Esophagus muscularis mucosa (tissue), 4 donors: ENCODE measurements at places on chromosomes 7 and 10. TPM values are rescaled to one million over a fixed set of nuclear protein-coding genes. Genes with fewer than 3 reads are reported as not detected.

DNA sequence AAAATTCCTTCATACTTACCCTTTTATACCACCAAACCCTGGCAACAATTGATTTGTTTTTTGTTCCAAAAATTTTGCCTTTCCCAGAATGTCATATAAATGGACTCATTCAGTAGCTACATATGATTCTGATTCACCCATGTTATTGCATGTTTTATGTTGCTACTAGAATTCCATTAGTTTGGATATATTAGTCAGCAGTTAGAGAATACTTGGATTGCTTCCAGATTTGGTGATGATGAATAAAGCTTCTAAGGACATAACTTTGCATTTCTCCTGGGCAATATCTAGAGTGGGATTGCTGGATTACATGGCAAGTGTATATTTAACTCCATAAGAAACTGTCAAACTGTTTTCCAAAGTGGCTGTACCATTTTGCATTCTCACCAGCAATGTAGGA, 806.9 kb downstream of the DNAJB9 start:
- H3K4me3 ChIP-seq, result no peak overlapping the region
- no peak overlapping the region for H3K27ac ChIP-seq
- no peaks in the 10 kb centered on the region for H3K36me3 ChIP-seq
- DNase-seq, result no peak

- no peak for DNase-seq
- H3K36me3 ChIP-seq, result no peaks in the 10 kb centered on the region
- H3K4me3 ChIP-seq, result no peak overlapping the region
- no peak overlapping the region for H3K27ac ChIP-seq
Observed at GRCh38 chr7:118531566-118531965, 307.1 kb downstream of the ANKRD7 start.

DNA sequence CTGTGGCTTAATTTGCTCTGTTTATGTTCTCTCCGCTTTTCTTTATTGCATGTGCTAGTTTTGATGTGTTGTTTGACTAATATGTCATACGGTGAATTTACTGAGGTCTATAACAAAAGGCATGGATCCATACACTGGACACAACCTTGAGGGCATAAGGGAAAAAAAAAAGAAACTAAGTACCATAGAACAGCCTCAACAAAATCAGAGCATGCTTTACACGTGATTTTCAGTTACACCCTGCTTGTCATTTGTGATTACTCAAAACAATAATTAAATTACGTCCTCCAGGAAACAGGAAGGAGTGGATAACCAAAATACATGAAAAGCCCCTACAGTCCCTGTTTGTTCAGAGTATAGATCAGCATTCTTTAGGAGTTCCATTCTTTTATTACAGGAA, 150.5 kb downstream of the CRPPA start:
- H3K27ac ChIP-seq, result no peak overlapping the region
- no peak for DNase-seq
- H3K4me3 ChIP-seq, result no peak overlapping the region
- no peaks in the 10 kb centered on the region for H3K36me3 ChIP-seq
- H3K27me3 ChIP-seq, result no peaks in the 10 kb centered on the region
- H3K4me1 ChIP-seq, result no peaks in the 10 kb centered on the region

DNA sequence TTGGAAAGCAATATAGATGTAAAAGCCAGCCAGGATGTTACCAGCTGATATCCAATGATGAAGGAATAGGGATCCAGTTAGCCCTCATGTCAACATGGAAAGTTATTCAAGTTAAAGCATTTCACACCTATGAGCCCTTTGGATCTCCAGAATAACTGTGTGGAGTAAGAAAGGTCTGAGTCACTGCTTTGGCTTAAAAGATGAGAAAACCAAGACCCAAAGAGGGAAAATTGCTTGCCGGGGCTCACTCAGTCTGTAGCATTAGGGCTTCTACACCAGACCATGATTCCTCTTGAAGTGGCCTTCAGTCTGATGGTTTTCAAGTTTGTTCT, 12.6 kb downstream of the LSM5 start:
- no peak overlapping the region for H3K4me3 ChIP-seq
- no peak for DNase-seq
- no peaks in the 10 kb centered on the region for H3K27me3 ChIP-seq
- H3K36me3 ChIP-seq, result no peaks in the 10 kb centered on the region
- H3K27ac ChIP-seq, result no peak overlapping the region

DNA sequence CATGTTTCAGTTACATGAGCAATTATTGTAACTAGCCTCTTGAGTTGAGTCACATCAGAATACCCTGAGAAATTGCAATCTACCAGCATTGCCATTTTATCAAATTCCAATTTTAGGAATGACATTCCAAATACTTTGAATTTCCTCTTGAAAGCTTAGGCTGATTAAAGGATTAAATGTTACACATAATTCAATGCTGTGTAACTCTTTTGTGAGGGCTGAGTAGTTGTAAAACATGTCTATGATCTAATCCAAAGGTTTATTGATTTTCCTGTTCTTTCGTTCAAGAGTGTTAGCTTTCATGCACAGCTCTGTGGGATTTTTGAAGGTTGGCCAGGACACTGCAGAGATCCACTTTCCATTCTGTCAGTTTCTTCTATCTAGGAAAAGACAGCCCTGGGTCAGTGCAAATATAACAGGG, 193.1 kb downstream of the SORCS1 start:
- H3K4me1 ChIP-seq, result no peaks in the 10 kb centered on the region
- H3K36me3 ChIP-seq, result no peaks in the 10 kb centered on the region
- no peaks in the 10 kb centered on the region for H3K27me3 ChIP-seq
- no peak overlapping the region for H3K4me3 ChIP-seq
- H3K27ac ChIP-seq, result no peak overlapping the region
- no peak for DNase-seq

DNA sequence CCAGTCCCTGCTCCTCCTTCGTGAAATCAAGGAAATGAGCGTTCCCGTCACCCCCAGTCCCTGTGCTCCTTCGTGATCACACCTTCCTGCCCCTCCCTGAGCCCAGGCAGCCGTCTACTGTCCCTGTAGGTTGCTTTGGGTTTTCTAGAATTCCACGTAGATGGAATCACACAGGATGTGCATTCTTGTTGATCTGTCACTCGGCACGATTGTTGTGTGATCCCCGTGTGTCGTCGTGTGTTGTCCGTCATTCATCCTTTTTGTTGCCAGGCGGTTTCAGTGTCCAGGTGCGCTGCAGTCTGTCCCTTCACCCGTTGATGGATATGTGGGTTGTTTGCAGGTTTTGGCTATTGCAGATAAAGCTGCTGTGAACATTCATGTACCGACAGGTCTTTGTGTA, 9.4 kb downstream of the MTG1 start:
- H3K36me3 ChIP-seq, result peaks cover 92% of the 10 kb centered on the region
- H3K4me3 ChIP-seq, result no peak overlapping the region
- no peak for DNase-seq
- no peaks in the 10 kb centered on the region for H3K4me1 ChIP-seq

DNA sequence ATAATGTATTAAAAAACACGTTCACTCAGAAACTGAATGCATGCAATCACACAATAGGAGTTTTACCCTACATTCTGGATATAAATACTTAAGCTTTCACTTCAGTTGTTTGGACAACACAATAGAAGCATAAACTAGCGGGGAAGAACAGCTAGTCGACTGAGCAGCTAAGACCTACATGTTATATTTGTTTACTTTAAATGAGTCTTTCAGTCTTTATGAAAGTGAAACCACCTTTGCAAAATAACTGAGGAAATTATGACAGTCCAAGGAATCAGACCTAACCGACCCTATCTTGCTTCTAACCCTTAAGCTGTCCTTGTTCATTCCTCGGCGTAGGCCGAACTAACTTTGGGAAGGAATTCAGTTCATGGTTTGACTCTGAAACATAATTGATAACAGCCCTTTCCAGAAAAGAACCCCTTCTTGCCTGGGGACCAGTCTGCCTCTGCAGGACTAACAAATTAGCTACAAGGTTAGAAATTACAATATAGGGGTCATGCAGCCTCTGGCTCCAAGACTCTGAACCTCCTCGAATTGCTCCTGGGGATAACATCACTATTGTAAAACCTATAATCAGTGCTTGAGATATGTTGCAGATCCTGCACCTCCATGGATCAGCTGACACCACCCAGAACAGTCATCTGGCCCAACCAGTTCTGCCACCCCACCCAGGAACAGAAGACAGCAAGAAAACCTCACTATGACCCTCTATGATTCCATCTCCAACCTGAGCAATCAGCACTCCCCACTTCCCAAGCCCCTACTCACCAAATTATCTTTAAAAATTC, 185.1 kb upstream of the KLF6 start:
- DNase-seq, result no peak
- no peak overlapping the region for H3K4me3 ChIP-seq
- H3K27me3 ChIP-seq, result no peaks in the 10 kb centered on the region
- H3K27ac ChIP-seq, result no peak overlapping the region
- H3K4me1 ChIP-seq, result no peaks in the 10 kb centered on the region

- H3K36me3 ChIP-seq, result no peaks in the 10 kb centered on the region
- H3K4me1 ChIP-seq, result peaks cover 26% of the 10 kb centered on the region
- no peak for DNase-seq
Observed at GRCh38 chr10:97024168-97025073, 161.3 kb downstream of the SLIT1 start.

DNA sequence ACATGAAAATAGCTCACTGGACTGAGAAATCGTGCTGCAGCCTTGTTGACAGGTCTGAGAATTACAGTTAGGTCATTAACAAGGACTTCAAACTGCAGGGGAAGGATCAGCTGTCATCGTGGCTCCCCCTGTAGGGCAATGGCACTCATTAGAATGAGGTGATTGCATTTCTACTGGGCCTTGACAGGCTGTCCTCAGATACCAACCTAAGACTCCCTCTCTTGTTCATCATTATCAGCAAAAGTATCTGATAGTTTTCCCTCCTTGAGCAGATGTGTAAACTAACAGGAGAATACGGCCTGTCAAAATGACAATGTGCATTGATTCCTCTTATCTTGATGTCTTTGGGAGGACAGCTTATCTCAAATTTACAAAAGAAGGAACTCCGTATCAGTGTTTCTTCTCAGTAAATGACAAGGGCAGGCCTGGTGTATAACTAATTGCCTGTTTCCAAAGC, 648.5 kb upstream of the LRRN3 start:
- H3K4me3 ChIP-seq, result no peak overlapping the region
- no peaks in the 10 kb centered on the region for H3K4me1 ChIP-seq
- DNase-seq, result no peak
- no peak overlapping the region for H3K27ac ChIP-seq

DNA sequence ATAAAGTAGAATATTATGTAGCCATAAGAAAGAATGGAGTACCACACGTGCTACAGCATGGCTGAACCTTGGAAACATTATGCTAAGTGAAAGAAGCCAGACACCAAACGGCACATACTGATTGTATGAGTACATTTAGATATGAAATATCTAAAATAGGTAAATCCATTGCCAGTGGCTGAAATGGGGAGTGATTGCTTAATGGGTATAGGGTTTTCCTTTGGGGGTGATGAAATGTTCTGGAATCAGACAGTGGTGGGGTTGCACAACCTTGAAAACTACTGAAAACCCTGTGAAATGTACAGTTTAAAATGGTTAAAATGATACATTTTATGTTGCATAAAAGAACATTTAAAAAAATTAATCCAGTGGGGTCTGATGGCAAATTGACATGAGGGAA, 667.9 kb downstream of the AUTS2 start:
- no peaks in the 10 kb centered on the region for H3K27me3 ChIP-seq
- no peak overlapping the region for H3K4me3 ChIP-seq
- no peak for DNase-seq
- H3K4me1 ChIP-seq, result no peaks in the 10 kb centered on the region
- no peaks in the 10 kb centered on the region for H3K36me3 ChIP-seq

DNA sequence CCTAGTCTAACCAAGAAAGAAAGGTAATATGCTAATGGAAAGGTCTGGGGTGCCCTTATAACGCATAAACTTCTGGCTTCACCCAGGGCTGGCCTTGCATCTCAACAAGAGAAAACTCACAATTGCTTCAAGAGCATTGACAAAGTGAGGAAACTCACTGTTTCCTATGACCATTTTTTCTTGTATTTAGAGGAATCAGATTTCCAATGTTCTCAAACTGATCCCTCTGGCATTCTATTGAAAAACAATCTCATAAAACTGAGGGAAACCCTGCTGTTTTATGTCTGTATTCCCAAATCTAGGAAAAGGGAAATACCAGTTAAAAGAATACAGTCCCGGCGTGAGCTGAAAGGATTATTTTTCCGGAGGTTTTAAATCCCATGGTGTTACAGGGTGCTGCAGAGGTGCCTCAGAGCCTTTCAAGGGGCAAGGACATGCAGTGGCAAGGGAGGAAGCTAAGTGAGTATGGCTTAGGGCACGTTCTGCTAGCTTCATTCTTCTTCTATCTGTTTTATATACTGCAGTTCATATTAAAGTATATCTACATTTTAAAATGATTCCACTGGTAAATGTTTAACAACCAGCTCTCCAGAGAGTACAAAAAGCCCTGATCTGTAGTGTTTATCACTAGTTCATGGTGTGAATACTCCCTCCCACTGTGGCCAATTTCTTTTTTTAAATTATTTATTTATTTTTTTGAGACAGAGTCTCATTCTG, 68.7 kb downstream of the CAV1 start:
- no peak for DNase-seq
- H3K4me1 ChIP-seq, result peaks cover 5% of the 10 kb centered on the region
- no peak overlapping the region for H3K4me3 ChIP-seq
- H3K36me3 ChIP-seq, result no peaks in the 10 kb centered on the region

DNA sequence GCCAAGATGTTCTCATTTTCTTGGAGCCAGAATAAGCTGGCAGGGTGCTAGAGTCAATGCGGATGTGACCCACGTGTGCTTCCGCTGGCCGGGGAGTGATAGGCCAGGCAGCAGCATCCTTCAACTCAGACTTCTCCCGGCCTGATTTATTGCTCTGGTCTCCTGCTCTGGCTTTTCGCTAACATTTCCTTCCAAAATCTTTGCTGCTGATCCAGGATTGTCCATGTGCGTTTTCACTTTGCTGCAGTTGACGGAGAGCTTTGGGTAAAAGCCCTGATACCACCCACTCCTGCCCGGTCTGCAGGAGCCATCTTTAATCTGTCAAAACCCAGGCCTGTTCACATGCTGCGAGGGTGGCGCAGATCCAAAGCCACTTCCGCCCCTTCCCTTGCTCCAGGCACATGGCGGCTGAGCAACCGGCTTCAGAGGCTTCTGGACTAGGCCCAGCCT, 106.8 kb downstream of the CYP26A1 start:
- no peak for DNase-seq
- no peaks in the 10 kb centered on the region for H3K36me3 ChIP-seq
- H3K4me1 ChIP-seq, result no peaks in the 10 kb centered on the region
- no peak overlapping the region for H3K27ac ChIP-seq
- H3K4me3 ChIP-seq, result no peak overlapping the region
- H3K27me3 ChIP-seq, result no peaks in the 10 kb centered on the region

GRCh38 chr7:36673703-36674102, 50.6 kb downstream of the AOAH start:
- H3K4me3 ChIP-seq, result no peak overlapping the region
- H3K27me3 ChIP-seq, result no peaks in the 10 kb centered on the region
- H3K27ac ChIP-seq, result no peak overlapping the region
- DNase-seq, result no peak
- no peaks in the 10 kb centered on the region for H3K36me3 ChIP-seq
- no peaks in the 10 kb centered on the region for H3K4me1 ChIP-seq

- H3K36me3 ChIP-seq, result no peaks in the 10 kb centered on the region
- no peak overlapping the region for H3K27ac ChIP-seq
- peaks cover 13% of the 10 kb centered on the region for H3K4me1 ChIP-seq
Observed at GRCh38 chr10:4519658-4520402, 306.2 kb upstream of the AKR1E2 start.

The NOBOX gene
- not detected for total RNA-seq

The PGAM2 gene
- total RNA-seq, result not detected

The ZNF438 gene
- 11.6 TPM for total RNA-seq

The DLX6 gene
- total RNA-seq, result not detected

The SMNDC1 gene
- 16.2 TPM for total RNA-seq

The MCM7 gene
- total RNA-seq, result 39.4 TPM
